ENCODE measurements at places on chromosomes 7 and 10.

DNA sequence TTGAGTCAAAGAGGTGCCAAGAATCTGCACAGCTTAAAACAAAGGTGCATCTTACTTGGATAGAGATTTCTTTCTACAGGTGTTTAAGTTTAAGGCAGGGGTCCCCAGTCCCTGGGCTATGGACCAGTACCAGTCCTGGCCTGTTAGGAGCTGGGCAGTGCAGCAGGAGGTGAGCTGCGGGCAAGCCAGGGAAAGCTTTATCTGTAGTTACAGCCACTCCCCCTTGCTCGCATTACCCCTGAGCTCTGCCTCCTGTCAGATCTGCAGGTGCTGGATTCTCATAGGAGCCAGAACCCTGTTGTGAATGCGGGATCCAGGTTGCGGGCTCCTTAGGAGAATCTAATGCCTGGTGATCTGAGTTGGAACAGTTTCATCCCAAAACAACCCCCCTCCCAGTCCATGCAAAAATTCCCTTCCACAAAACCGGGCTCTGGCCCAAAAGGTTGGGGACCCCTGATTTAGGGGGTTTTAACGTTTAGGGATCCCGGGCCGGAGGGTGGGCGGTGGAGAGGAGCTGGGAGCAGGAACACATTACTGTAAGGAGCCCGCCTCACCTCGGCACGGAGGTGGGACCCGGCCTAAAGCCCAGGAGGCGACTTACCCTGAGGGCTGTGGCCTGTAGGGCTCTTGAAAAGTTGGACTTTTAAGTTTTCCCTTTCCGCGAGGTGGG lies 60.2 kb downstream of the ZNF467 start:
- no peak for DNase-seq

DNA sequence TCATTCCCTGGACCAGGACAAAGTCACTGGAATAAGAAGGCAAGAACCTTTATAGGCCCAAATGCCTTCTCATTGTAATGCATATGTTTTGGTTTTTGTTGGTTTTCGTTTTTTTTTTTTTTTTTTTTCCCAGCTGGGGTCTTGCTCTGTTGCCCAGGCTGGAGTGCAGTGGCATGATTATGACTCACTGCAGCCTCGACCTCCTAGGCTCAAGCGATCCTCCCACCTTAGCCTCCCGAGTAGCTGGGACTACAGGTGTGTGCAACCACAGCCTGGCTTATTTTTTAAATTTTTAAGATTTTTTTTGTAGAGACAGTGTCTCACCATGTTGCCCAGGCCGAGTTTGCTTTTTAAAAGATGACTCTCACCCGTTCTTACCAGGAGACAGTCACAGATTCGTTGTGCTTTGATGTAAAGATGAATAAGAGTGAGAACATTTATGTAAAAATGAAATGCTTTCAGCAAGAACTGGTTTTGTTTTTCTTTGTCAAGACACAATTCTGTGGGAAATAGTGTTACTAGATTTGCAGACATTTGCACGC lies 7.6 kb downstream of the IQCE start:
- no peak for DNase-seq

DNA sequence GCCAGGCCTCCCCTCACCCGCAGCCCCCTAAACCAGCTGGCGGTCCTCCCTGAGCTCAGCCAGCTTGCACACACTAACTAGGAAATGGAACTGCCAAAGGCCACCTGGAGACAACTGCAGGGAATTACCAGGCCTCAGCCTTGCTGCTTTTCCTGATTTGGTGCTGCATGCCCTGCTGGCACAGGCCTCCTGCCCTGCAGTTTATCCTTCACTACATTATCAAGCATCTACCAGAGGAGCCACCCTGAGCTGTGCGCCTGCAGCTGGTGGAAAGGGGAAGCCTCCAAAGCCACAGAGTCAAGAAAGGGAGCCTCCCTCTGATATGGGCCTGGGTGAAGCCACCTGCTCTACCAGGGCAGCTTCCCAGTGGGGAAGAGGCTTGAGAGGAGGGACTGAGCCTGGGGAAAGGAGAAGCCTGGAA lies 139.8 kb downstream of the GRID1 start:
- DNase-seq: no peak

DNA sequence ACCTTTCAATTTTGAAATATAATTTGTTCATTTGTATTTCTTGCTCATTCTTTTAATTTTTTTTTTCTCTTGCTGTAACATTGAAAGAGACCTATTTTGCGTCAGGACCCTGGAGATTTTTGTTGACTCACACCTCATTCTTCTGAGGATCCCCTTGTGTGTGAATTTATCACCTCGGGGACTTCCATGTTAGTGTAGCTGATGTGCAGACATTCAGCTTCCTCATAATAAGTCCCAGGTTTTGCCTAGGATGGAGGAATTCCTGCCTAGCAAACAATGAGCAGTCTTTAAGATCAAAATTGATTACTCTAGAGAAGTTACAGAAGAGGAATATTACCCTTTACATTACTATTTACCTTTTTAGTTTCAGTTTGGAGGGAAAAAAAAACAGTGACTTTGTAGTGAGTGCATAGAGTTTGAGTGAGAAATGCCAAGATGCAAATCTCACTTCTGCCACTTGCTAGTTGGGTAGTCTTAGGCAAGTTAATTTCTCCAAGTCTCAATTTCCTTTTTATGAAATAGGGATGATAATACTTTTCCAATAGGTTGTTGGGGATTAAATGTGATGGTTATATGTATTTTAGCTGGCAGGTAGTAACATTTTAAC lies 14.3 kb downstream of the TES start:
- no peak for DNase-seq

- DNase-seq: no peak
These were observed 89.0 kb downstream of the JMJD1C start for GRCh38 chr10:63376560-63377304.

DNA sequence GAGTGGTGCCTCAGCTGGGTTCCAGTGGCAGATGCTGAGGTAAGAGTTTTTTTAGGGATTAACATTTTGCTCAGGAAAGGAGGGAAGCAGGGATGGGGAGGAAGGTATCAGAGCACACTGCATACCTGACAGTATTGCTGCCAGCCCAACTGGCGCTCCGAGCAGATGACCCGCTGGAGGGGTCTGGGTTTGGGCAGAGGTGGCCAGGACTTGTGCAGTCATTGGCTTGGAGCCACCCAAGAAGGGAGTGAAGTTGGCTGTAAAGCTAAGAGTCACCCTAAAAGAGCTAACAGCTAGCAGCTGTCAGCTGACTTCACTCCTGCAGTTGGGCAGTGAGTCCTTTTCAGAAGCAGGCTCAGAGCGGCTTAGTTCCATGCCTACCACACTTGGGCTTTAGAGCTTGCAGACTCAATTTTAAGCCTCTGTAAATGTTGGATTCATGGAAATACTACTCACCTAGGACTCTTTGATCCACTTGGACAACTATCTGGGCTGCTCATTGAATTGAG lies 5.8 kb upstream of the ARHGAP22 start:
- no peak for DNase-seq

DNA sequence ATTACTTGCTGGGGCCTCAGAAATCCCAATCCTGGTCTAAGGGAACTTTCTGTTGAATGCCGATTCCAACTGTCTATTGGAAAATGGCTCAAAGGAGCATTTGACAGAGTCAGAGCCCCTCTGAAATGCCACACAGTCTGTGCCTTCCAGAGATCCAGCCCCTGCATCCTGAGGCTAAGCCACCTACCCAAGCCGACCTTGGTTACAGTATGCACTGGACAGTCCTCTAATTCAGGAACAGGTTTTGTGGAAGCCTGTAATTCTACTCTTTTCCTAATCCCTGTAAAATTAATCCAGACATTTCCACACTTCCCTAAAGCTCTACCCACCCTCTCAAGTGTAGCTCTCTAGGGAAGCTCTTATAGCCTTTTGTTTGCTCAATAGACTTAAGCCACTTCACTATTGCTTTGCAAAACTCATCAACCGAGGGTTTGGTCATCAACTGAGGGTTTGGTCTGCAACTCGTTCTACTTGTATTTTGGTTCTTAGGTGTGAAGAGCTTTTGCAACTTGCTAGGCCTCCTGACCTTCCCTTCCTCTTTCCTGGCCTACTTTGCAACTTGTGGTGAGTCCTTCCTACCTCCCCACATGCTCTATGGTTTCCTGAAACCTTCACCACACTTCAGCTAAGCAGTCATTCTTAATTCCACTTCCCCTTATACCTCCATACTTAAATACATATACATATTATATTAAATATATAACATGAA lies 364.8 kb downstream of the SFMBT2 start:
- no peak for DNase-seq

DNA sequence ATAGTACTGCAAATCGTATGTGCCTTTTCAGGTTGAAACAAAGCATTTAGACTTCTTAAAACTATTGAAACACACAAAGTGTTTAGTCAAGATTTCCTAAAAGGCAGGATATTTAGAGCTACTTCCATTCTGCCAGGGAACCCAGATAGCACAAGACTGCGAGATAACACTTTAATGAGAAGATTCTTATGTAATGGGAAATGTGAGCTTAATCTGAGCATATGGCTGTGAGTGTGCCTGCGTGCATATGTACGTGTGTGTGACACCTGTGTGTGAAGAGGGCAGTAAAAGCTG lies 14.3 kb upstream of the JCAD start:
- DNase-seq: no peak

GRCh38 chr7:100024020-100024619 lies 8.7 kb downstream of the ZKSCAN1 start:
- DNase-seq: no peak

DNA sequence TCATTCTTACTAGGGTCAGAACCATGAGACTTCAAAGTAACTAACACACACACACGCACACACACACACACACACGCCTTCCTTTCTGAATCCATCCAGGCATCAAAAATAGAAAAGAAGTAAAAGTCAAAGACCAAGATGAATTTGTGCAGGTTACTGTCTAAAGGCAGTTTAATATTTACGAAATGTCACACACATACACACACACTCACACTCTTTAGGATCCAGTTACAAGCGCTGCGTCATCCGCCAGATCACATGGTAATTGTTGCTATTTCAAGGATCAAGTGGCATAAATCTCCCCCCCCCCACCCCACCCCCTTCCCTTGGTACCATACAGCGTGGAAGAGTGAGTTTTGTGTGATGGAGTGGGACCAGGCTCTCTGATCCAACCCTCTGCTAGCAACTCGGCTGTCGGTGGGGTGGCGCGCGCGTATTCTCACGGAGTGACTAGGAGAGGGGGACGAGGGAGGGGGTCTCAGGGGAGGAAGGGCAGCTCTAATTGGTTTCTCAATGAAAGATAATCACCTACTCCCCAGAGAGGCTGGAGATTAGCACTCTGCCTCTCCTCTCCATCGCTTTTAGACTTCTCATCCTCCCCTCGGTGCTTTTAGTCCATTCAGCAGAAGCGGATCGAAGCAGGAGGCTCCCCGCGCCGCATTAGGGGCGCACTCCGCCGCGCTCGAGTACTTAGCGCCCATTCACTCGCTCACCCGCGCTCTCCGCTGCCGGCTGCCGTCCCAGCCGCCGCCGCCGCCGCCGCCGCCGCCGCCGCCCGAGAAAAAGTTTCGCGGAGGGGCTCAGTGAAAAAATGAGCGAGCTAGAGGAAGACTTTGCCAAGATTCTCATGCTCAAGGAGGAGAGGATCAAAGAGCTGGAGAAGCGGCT lies 83.5 kb upstream of the PRKG1 start:
- no peak for DNase-seq

DNA sequence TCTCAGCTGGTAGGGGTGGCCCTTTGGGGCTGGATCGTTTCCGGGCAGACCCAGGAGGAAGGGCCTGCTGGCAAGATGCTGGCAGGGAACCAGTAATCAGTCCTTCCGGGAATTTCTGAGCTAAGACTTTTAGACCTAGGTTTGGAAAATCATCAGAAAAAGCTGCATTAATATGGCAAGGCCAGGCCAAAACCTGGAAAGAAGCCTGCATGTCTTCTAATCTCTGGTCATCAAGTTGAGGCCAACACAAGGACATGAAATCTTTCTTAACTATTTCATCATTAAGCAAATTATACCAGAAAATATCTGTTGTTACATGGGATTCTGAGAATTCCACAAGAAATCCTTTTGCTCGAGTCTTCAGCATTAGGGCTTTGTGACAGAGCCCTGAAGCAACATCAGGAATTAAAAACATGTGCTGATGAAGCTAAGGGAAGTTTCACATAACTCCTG lies 19.9 kb downstream of the CPA1 start:
- no peak for DNase-seq

GRCh38 chr7:97081521-97082300 lies 35.8 kb upstream of the SDHAF3 start:
- no peak for DNase-seq

DNA sequence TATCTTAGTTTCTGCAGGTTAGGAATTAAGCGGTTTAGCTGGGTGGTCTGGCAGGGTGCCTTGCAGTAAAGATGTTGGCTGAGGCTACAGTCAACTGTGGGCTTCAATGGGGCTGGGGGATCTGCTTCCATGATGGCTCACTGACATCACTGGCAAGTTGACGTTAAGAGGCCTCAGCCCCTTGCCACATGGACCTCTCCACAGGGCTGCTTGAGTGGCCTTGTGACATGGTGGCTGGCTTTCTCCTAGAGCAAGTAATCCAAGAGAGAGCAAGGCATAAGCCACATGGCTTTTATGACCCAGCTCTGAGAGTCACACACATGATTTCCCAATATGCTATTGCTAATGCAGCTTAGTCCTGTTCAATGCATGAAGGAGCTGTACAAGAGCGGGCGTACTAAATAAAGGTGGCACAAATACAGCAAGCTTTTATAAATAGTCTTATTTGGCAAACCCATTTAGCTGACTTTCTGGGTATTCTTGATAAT lies 109.1 kb downstream of the SEPTIN7 start:
- DNase-seq: no peak

- no peak for DNase-seq
These were observed 34.0 kb downstream of the CDHR3 start for GRCh38 chr7:105996860-105997737.

DNA sequence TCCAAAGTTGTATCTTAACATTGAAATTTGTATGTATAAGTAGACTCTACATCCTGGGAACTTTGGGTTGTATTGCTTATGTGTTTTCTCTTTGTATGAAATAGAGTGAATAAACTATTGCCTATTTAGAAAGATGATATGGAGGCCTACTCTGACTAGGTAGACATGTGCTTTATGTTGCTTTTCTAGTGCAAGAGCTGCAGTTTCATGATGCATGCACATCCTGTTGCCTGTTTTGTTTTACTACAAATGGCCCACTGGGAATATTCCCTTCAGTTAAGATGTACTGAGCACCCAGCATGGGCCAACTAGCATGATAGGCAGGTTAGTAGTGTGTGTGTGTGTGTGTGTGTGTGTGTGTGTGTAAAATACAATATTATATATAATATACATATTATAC lies 282.1 kb upstream of the LRGUK start:
- no peak for DNase-seq

- DNase-seq: peak; percentile 38
These were observed 30.4 kb upstream of the PPIF start for GRCh38 chr10:79316671-79317431.

DNA sequence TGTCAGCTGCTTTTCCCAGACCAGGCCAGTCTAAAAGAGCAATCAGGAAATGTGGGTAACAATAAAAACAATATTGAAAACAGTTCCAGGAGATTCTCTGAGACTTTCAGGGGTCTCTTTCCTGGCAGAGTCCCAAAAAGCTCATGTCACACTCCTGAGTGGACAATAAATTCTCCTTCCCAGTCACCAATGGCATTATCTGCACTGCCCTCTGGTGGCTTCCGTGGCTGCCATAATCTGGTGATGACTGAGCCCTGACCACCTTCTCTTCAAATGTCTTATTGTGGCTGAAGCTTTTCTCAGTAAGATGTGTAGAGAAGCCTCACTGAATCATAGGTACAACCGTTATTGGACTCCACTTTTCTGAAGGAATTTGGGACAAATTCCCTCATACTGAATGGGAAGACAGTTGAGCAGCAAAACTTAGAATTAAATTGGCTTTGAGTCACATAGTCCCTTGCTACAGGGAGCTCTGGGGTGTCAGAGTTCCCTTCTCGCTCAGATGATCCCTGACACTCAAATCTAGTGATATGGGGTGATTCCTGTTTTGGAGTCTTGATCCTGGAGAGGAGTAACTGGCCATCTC lies 24.4 kb upstream of the ASAH2 start:
- DNase-seq: no peak

All from GM18507 (cell line).